ENCODE measurements at places on chromosomes 2 and 18. TPM values are rescaled to one million over a fixed set of nuclear protein-coding genes. Genes with fewer than 3 reads are reported as not detected.

DNA sequence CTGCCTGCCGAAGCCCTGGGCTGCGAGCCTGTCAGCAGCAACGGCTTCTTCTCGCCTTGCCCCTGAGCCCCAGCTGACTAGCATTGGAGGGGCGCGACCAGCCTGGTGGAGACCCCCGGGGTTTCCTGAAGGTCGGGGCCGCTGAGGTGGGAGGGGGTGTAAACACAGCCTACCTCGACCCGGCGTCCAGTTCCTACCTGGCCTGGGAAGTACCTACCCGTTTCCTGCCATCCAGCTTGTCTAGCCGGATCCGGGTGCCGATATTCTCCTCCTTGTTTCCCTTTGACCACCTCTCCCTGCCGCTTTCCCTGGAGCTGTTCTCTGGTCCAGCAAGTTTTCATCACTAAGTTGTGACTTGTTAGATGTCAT, 511 bp downstream of the MOB4 start:
- DNase-seq = peak; percentile 59

- DNase-seq = no peak
These were observed 76.3 kb downstream of the BOLA3 start for GRCh38 chr2:74071426-74071825.

DNA sequence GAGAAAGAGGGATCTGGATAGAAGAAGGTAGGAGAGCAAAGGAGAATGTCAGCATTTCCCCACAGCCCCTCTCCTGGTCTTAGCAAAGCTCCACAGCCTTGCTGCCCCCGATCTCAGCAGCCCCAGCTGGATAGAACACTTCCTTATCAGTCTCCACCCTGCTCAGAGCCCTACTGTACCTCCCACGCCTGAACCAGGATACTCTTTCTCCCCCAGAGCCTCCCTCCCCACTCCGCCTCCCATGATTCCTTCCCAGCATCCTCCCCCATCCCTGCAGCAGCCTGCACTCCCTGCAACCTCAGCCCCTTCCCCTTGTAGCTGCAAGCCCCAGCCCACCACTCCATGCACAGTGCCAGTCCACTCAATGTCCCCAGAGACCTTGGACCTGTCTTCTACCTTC, 25.8 kb downstream of the PLB1 start:
- DNase-seq = no peak

GRCh38 chr2:137910641-137911040, 53.6 kb upstream of the HNMT start:
- peak; percentile 33 for DNase-seq

EMILIN1 gene
- 80.8 TPM for total RNA-seq

ECEL1 gene
- 1.0 TPM for total RNA-seq

Data from hepatocyte (in vitro differentiated cells).